ENCODE measurements at places on chromosomes 3 and 15.

DNA sequence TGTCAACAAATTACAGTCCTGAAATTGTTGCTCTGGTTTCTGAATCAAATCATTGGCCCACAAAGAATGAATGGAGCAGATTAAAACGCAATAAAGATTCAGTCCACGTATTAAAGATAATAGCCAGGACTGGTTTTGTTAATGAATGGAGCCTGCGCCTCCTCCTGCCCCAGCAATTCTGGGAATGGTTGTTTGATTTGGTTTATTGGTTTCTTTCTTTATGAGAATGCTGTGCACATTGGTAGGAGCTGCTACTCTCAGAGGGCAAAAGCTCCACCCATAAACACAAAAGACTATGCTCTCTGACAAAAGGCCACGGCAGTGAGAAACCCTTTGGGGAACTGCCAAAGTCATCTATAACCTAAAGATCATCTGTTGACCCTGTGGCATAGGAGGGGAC lies 261.1 kb downstream of the ABHD5 start:
- no peak for DNase-seq

- DNase-seq: no peak
Observed at GRCh38 chr15:52318729-52319500, 23.3 kb upstream of the MYO5C start.

DNA sequence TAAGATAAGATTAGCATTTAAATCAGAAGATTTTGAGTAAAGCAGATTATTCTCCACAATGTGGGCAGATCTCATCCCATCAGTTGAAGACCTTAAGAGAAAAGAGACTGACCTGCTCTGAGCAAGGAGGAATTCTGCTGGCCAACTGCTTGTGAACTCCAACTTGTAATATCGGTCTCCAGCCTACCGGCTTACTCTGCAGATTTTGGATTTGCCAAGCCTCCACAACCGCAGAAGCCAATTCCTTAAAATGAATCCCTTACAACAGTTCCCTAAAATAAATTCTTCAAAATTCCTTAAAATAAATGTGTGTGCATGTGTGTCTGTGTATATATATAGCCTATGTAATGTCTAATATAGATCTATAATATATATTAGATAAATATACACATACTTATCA lies 107.4 kb upstream of the KLF13 start:
- DNase-seq: no peak

- DNase-seq: no peak
Observed at GRCh38 chr3:14336749-14337598, 65.4 kb upstream of the SLC6A6 start.

GRCh38 chr3:97928986-97929385 lies 43.2 kb downstream of the RIOX2 start:
- DNase-seq: no peak

DNA sequence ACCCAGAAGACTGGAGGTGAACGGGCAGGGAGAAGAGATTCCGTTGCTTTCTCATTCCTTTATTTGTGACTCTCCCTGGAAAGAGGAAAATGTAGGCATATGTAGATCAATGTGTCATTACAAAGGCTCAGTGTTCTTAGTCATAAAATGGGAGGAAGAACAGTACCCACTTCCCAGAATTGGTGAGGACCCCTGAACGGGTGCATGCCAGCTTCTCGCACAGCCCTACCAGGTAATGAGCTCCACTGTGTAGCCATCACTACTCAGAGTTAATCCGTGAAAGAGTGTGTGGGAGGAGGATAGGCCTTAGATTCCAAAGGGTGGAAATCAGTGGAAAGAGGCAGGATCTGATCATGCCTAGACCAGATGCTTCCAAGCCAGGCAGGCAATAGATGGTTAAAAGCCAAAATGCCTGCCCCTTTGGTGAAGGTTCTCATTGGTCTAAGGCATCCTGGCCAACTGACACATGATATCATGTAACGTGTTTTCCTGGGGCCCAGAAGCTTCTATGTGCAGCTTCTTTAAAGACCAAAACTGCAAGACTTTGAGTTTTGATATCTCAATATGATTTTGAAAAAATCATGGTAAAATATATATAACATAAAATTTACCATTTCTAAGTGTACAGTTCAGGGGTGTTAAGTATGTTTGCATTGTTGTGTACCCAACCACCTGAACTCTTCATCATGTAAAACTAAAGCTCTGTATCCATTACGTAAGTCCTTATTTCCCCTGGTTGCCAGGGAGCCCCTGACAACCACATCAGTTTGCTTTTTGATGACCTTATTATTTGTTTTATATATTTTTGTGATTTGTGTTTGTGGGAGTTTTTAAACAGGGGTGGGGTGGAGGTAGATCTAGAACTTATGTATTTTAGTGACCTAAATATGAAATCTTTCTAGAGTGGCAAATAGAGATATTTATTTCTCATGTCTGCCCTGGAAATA lies 402.2 kb upstream of the CFAP20DC start:
- DNase-seq: no peak

GRCh38 chr3:114569186-114569585 lies 275.4 kb downstream of the TIGIT start:
- DNase-seq: no peak

- DNase-seq: no peak
Observed at GRCh38 chr3:187661267-187661666, 8.9 kb downstream of the SST start.

- no peak for DNase-seq
Observed at GRCh38 chr3:18086078-18086477, 339.1 kb downstream of the SATB1 start.

DNA sequence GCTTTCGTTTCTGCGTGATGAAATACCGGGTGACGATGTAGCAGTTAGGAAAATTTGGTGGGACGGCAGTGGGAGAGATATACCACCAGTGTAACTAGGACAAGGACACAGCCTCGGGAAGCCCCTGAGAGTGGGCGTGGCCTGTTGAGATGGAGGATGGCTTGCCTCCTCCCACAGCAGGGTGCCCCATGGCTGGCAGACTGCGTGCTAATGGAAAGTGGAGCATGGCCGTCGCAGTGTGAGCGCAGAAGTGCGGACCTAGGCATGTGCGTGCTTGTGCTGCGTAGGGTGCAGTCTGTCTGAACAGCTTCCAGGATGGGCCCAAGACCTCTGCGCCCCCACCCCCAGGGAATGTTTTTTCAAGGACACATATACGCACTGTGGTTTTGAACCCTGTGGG lies 56.8 kb downstream of the CHDH start:
- DNase-seq: no peak

DNA sequence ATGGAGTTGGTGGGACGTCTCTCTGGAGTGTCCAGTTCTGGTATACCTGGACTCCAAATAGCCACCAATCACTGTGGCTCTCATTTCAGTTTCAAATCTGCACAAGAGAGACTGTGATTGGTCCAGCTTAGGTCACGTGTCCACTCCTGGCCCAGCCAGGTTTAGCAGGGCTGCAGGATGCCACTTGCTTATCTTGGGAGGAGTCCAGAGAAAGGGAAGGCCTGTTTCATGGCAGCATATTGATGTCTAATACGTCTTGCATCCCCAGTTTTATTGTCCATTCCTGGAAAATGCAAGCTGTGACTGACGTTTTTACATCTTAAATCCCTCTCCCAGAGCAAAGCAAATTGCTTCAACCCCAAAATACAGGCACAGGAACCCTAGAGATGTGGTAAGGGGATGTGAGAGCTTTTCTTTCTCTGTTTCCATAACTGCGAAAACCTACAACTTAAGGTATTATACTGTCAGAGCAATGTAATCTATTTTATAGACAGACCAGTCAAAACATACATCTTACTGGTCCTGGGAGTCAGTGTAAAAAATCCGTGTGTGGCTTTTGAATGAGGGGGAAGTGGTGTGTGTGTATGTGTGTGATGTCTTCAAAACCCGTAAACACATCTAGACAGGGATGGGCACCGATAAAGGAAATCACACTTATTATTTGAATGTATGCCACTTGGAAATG lies 274.4 kb downstream of the TLE3 start:
- no peak for DNase-seq

DNA sequence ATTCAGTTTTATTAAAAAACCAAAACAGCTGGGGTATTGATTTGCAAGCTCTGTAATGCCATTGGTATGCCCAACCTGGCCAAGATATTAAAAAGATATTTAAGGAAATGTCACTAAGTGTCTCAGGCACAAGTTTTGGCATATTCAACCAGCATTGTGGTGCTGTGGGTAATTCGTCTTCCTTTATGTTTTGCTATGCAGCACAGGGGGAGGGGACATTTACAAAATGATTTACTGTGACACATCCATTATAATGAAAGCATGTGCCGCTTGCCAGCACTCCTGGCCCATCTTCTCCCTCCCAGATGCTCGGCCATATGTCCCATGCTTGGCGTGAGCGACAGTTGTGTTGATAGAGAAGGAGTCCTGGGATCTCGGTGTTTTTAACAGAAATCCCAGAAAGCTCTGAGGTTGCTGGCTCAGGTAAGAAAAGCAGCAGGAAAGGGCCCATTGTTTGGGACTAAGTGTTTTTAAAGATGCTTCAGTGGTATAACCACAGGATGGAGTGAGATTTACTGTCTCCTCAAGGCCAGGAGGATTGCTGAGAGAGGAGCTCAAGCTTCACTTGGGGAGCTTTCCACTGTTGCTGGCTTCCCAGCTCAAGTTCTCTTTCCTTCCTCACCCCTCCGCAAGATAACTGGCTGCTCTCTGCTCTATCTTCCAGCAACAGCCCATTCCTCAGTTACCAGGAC lies 158.2 kb upstream of the TSC22D2 start:
- no peak for DNase-seq

DNA sequence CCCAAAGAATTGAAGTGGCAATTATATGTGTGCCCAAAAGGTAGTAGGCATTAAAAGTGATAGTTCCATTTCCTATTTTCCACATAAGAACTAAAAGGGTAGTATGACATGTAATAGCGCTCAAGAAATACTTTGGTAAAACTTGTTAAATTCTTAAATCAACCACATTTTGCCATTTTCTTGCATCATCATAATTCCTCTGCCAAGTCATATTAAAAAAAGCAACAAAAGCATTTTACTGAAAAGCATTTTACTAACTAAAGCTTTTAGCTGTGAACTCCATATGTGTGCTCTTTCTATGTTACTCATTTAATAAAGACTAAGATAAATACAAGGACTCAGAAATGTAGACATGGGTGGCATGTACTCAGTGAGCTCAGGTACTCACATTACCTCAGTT lies 70.1 kb downstream of the GPR160 start:
- DNase-seq: no peak

DNA sequence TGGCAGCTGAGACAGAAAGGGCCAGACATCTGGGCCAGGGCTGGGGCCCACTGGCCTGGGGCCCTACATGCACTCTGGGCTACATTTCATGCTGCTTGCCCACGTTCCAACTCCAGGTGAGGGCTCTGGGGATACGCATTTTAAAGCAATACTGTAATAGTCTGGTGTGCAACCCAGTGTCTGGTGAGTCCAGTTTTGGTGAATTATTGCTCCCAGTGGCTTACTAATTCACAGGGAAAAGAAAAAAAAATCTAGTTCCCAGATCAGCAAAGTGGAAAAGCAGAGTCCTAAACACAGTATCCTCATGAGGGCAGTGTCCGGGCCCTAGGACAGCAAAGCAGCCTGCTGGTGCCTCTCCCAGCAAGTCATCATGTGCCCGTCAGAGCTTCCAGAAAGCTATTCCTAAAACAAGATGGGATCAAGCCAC lies 82.4 kb downstream of the CCNL1 start:
- DNase-seq: no peak

DNA sequence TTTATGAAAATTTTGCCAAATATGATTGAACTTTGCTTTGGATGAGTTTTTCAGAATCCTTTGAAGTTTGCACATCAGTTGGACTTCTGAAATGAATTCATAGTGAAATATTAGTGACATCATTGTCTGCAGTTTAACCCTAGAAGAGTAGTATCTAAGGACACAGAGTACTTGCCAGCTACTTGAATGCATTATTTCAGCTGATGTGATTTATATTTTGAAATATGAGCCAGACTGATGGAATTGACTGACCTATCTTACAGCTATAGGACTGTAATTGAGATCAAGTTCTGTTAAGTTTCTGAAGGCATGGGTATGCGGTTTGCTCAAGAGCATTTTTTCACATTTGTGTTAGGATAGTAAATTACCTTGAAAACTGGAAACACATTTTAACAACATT lies 51.2 kb downstream of the LYSMD4 start:
- DNase-seq: no peak

GRCh38 chr15:58453931-58454793 lies 22.4 kb downstream of the LIPC start:
- DNase-seq: no peak

- DNase-seq: no peak
Observed at GRCh38 chr3:31465999-31466398, 66.7 kb upstream of the STT3B start.

- DNase-seq: no peak
Observed at GRCh38 chr15:42800731-42801474, 64.0 kb upstream of the CDAN1 start.

DNA sequence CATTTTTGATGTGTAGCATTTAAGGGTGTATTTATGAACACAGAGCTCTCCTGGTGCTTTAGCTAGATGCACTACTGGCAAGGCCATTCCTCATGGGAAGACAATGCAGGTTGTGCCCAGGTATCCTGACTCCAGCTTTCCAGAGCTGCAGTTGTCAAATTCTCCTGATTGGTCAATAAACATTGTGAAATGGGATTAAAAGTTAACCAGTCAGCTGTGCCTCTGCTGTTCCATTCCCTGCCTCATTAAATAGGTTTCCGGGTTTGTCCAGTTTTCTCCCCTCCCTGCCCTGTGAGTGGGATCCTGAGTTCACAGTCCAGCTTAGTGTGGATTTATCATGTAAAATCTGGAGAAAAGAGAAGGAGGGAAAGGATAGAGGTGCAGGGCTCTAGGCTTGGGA lies 207.3 kb downstream of the SQOR start:
- DNase-seq: no peak

GRCh38 chr3:165254812-165255211 lies 58.6 kb upstream of the SLITRK3 start:
- DNase-seq: no peak

- DNase-seq: no peak
Observed at GRCh38 chr3:180324791-180325190, 277.2 kb upstream of the TTC14 start.
